ENCODE measurements at places on chromosomes 2 and 18.

DNA sequence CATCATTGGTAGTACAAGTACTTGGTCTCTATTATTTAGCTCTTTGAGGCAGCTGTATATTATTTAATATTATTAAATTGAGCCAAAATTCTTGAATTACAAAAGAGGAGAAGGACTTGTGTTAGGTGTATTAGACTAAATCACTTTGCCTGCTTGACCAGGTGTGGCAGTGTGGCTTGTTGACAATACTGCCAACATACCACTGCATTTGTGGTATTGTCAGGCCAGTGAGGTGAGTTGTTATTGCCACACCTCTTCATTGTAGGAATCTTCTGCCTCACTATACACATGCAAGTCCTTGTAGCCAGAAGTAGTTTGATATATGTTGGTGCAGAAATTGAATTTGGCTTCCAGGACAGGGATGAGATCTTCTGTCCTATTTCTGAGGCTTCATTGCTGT is 40.5 kb downstream of the CYP20A1 start:
- DNase-seq: no peak

DNA sequence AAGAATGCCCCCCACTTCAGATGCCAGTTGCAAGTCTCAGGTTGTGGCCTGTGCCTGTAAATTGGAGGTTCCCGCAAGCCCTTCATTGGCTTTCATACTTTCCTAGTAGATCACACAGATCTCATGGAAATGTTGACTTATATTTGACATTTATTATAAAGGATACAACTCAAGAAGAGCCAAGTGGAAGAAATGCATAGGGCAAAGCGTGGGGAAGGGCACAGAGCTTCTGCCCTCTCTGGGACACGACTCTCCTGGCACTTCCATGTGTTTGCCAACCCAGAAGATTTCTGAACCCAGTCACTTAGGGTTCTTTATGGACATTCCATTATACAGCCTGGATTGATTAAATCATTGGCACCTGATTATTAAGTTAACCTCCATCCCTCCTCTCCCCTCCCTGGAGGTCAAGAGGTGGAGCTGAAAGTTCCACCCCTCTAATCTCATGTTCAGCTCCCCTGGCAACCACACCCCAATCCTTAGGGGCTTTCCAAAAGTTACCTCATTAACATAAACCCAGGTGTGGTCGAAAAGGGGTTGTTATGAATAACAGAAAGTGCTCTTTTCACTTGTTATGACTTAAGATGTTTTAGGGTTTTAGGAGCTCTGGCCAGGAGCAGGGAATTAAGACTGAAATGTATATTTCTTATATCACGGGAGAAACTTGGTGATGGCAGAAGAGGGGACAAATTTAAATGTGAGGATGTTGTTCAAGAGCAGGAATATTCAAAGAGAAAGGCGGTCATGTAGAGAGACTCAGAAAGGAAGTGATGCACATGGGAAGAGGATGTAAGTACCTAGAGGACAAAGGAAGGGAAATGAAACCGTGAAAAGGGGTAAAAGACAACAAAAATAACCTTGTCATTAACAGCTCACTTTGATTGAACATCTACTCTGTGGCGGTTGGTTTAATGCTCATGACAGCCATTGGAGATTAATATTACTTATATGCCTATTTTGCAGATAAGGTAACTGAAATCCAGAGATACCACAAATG is 31.8 kb downstream of the SP100 start:
- no peak for DNase-seq

GRCh38 chr2:206863196-206863595 is 76.1 kb upstream of the CPO start:
- peak; percentile 84 for DNase-seq

GRCh38 chr18:37532917-37533316 is 32.7 kb downstream of the CELF4 start:
- no peak for DNase-seq

DNA sequence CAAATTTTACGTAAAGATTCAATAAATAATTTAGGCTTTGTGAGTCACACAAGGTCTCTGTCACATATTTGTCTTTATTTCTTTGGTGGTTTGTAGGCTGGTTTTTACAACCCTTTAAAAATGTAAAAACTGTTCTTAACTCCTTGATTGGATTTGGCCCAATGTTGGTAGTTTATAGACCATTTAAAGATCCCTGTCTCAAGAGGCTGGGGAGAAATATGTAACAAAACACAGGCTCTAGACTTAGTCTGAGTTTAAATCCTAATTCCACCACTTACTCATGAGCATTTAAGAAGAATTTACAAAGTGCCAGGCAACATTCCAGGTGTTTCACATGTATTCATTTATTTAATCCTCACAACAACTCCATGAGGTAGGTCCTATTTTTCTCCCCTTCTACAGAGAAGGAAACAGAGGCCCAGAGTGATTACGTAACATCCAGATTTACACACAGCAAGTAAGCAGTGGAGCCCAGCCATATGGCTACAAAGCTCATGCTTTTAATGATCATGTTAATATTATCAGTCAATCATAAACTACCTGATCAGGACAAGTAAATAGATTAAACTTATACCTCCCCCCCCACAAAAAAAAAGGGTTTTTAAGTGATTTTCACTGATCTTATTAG is 416.6 kb upstream of the ACVR2A start:
- no peak for DNase-seq

DNA sequence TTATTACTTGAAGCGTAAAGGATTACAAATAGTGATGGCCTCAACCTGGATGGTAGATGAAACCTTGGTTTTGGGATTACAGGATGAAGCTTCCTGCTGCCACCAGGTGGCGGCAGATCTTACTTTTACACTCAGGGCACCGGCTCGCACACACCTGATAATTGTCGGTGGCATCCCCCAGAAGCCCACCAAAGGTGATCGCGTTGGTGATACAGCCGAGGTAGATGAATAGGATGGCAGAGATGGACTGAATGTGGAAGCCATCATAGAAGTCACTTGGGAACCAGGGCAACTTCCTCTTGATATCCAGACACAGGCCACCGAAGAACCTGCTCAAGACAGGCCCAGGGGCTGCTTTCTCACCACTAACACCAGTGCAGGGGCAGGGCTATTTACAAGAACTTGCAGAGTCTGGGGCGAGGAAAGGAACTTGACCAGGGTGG is 51.8 kb downstream of the MTHFD2 start:
- DNase-seq: peak; percentile 71

GRCh38 chr2:189613077-189613636 is 32.6 kb upstream of the SLC40A1 start:
- peak; percentile 68 for DNase-seq

DNA sequence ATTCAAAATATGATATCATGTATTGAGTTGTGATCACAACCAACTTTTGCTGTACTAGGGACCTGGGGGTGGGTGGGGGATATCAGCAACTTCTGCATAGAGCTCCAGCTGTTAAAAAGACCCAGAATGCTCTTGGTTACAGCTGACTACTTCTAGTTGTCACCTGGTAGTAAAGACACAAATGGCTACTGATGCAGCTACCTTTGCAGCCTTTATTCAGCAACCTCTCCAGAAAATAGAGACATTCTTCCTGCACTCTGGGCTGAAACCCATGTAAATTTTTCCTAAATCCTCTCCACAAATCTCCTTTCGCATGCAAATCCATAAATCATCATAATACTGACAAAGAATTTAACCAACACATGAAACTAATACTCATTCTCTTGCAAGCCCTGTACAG is 238.3 kb downstream of the TCF4 start:
- no peak for DNase-seq

DNA sequence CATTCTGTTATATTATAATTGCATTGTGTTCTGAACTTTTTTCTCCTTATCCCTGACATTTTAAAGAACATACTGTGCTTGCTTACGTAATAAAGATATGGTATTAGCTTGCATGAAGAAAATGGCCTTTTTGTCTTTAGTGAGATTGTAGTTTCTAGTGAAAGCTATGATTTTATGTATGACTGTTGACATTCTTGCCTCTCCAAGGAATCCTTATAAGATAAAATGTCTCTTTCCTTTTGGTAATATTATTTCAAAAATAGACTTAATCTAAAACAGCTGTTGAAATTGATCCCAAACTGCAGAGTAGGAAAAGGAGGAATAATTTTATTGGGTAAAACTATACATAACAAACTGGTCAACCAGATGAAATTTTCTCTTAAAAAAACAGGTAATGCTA is 40.8 kb upstream of the CCDC102B start:
- no peak for DNase-seq

- no peak for DNase-seq
These were observed 54.6 kb downstream of the MERTK start for GRCh38 chr2:111952871-111953452.

DNA sequence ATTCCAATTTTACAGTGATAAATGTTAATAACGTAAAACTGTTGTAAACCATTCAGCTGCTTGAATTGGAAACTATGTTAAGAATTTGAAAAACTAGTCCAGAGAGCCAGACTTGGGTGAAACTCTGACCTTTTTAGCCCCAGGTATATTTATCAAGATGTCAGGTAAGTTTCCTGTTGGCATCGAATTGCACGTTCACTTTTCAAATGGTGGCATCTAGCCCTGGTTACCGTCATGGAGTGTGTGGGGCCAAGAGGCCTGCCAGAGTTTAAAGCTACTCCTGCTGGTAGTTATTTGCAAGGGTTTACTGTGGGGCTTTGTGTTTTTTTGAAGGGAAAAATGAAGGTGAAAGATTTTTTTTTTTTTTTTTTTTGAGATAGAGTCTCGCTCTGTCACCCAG is 109.9 kb downstream of the WDSUB1 start:
- no peak for DNase-seq

DNA sequence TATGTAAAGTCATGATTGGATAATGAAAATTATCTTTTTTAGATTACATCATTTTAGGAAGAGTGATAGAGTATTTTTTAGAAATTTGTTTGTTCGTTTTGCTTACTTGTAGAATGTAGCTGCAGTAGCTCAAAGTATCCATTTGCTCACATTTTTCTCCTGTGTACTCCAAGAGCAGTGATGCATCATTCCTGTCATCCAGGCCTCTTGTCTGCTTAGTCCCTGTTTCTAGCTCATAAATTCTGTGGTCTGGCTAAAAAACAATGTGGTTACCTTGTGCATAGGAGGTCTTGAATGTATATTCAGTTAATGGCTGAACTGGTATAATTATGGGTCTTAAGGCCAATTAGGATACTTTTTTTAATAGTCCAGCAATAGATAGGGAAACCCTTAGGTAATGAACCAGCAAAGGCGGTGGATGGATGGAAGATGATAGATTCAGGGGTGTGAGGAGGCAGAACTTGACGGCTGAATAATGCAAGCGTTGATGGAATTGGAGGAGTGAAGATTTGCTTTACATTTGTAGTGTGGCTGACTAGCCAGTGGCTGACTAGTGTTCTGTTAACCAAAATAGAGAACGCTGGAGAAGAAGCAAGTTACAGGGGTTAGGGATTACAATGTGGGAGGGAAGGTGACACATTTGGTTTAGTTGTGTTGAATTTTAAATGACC is 145.0 kb downstream of the ZNF407 start:
- DNase-seq: no peak

DNA sequence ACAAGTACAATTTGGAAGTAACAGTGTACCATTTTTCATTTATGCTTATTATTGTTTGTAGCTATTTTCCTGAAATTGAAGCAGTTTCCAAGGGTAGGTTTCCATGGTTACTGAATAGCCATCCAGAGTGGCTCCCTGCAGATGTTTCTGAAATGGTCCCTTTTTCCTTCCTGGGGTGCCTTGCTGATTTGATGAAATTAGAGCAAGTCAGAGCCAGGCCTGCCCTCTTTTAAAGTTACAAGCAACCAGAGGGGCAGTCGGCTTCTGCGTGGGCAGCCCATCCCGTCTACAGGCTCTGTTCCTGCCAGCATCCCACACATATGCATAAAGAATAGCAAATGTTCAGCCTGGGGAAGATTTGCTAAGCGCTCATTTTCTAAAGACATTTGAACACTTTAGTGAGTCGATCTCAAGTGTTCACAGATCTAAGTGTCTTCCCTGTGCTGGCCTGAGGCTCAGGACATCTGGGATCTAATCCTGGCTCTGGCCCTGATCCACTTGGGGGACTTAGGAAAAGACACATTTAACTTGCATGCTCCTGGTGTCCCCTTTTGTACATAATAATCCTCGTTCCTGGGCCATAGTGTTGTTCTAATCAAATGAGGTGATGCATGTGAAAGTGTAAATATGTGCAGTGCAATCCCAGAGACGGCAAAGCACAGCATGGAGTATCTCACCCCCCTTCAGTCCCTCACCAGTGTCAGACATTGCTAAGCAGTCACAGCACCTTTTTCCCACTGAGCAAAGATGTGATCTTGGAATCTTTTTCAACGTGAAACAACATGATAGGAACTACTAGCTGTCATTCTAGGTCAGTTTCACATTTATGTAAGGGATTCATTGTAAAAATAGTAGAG is 92.2 kb downstream of the STPG4 start:
- peak; percentile 57 for DNase-seq

DNA sequence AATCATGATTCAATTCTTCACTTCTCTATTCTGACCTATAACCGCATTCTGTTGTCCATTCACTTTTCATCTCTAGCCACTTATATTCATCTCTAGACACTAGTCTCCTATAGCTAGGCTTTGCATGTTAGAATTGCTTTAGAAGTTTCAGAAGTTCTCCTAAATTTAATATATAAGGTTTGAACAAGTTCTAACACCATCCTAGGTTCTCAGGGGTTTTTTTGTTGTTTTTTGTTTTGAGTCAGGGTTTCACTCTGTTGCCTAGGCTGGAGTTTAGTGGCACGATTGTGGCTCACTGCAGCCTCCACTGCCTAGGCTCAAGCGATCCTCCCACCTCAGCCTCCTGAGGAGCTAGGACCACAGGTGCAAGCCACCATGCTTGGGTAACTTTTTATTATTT is 19.9 kb downstream of the WDSUB1 start:
- no peak for DNase-seq

DNA sequence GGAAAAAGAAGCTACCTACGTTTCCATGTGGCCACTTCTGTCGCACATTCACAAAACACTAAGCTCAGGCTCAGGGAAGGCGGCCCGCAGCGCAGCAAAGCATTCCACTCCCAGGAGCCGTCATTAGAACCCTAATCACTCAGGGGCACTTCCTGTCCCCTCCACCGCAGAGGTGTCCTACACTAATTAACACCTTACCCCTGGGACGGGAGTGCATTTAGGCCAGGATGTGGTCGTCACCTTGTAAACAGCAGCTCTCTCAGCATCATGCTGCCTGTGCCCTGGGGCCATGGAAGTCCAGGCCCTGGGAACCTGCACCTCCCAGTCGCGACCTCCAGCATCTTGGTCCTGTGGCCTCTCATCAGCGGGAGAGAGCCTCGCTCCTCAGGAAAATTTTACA is 359.8 kb upstream of the SALL3 start:
- no peak for DNase-seq
